ENCODE measurements at places on chromosomes 12 and 14. TPM values are rescaled to one million over a fixed set of nuclear protein-coding genes. Genes with fewer than 3 reads are reported as not detected.

Gene MAP3K9
- total RNA-seq = 5.9 TPM

DNA sequence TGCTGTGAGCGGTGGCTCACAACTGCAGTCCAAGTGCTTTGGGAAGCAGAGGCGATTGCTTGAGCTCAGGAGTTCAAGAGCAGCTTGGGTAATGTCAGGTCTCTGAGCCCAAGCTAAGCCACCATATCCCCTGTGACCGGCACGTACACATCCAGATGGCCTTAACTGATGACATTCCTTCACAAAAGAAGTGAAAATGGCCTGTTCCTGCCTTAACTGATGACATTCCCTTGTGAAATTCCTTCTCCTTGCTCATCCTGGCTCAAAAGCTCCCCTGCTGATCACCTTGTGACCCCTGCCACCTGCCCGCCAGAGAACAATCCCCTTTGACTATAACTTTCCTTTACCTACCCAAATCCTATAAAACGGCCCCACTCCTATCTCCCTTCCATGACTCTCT is 48.6 kb downstream of the SLC25A47 start:
- peaks cover 69% of the 10 kb centered on the region for H3K4me1 ChIP-seq
- peaks cover 78% of the 10 kb centered on the region for H3K36me3 ChIP-seq
- peak overlapping the region; percentile 66 for H3K4me3 ChIP-seq
- H3K27ac ChIP-seq = peak overlapping the region; percentile 65
- H3K27me3 ChIP-seq = peaks cover 1% of the 10 kb centered on the region

GRCh38 chr14:95946867-95947266 is 70.2 kb downstream of the TUNAR start:
- DNase-seq = no peak
- no peak overlapping the region for H3K27ac ChIP-seq
- no peak overlapping the region for H3K4me3 ChIP-seq
- H3K4me1 ChIP-seq = no peaks in the 10 kb centered on the region
- H3K27me3 ChIP-seq = peaks cover 16% of the 10 kb centered on the region

Gene PLEKHD1
- 0.05 TPM for total RNA-seq

DNA sequence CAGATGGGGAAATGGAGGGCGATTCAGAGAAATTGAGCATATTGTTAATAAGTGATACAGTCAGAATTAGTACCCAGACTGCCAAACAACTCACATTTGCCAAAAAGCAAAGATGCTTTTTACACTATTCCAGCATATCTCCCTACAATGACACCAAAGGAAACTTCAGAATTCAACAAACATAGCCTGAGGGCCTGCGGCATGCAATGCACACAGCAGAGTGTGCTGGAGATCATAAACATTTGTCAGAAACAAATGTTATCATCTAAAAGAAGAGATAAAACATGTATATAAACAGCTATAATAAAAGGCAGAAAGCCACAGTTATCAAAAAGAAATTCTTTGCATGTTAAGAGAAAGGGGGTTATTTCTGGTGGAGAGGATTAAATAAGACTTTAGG is 20.1 kb upstream of the GARIN6 start:
- H3K27me3 ChIP-seq = no peaks in the 10 kb centered on the region
- H3K36me3 ChIP-seq = no peaks in the 10 kb centered on the region
- DNase-seq = no peak
